Fibroblast of pulmonary artery (primary cell): ENCODE measurements at places on chromosomes 13 and 19.

DNA sequence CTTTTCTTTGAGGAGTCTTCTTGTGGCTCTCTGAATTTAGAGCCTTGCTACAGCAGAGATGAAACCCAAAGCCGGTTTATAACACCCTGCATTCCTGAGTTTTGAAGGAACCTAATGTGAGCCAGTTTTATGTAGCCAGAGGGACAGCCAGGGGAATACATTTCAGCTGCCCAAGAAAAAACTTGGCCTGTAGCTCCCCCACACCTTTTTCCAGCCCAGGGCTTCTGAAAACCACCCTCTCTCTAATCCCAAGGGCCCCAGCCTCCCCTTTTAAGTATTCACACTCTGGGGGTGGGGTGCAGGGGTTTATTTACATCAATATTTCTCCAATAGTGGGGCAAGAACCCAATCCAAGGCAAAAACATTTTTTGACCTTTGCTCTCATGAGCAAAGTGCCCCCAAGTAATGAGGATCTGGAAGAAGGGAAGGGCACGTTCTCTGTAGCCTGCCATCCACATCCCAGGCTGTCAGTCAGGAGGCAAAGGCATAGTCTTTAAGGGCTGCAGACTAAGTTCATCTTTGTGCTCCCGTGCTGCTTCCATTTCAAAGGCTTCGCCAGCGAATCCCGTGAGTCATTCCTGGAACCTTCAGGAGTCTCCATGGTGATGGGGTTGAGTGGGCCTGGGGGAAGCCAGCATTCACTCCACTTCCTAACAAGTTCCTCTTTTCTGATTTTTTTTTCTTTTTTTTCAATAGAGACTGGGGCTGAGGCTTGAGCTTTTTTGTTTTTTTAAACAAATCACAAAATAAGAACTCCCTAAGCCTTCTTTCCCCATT lies 33.2 kb upstream of the MEDAG start:
- peak; percentile 91 for DNase-seq

GRCh38 chr13:30743319-30744055 lies 8.1 kb downstream of the ALOX5AP start:
- peak; percentile 98 for DNase-seq

- DNase-seq: no peak
Observed at GRCh38 chr13:50444726-50445125, 398.8 kb downstream of the DLEU7 start.

- DNase-seq: peak; percentile 51
Observed at GRCh38 chr19:41352609-41353465, 885 bp downstream of the TGFB1 start.

DNA sequence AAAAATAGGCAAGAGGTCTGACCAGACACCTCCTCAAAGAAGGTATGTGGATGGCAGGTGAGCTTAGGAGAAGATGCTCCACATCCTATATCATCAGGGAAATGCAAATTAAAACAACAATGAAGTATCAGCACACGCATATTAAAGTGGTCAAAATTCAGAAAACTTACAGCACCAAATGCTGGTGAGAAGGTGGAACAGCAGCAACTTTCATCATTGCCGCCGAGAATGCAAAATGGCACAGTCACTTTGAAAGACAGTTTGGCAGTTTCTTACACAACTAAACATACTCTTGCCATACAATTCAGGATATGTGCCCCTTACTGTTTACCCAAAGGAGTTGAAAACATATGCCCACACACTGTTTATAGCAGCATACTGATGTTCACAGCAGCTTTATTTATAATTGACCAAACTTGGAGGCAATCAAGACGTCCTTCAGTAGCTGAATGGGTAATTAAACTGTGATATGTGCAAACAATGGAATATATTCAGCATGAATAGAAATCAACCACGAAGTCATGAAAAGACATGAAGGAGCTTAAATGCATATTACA lies 22.5 kb downstream of the OR10H4 start:
- no peak for DNase-seq

- no peak for DNase-seq
Observed at GRCh38 chr19:3028305-3029064, 595 bp downstream of the TLE2 start.

GRCh38 chr13:50951366-50951765 lies 41.8 kb downstream of the RNASEH2B start:
- DNase-seq: peak; percentile 8

DNA sequence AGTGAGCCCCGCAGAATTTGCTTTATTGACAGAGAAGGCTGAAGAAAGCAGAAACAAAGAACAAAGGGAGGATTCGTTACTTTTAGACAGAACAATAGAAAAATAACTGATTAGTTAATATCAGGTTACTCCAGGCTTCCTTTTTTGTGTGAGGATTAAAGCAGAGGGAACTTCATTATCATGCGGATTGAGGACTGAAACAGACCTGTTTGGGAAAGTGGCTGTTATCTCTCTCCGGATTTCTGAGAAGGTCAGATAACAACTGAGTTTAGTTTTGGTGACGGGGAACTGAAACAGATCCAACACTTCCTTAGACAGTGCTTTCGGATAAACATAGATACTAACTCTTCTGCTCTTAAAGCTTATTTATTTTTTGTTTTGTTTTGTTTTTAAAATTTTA lies 246.4 kb upstream of the ZNF507 start:
- DNase-seq: no peak

- DNase-seq: no peak
Observed at GRCh38 chr13:102593466-102593865, 3.3 kb upstream of the TPP2 start.

DNA sequence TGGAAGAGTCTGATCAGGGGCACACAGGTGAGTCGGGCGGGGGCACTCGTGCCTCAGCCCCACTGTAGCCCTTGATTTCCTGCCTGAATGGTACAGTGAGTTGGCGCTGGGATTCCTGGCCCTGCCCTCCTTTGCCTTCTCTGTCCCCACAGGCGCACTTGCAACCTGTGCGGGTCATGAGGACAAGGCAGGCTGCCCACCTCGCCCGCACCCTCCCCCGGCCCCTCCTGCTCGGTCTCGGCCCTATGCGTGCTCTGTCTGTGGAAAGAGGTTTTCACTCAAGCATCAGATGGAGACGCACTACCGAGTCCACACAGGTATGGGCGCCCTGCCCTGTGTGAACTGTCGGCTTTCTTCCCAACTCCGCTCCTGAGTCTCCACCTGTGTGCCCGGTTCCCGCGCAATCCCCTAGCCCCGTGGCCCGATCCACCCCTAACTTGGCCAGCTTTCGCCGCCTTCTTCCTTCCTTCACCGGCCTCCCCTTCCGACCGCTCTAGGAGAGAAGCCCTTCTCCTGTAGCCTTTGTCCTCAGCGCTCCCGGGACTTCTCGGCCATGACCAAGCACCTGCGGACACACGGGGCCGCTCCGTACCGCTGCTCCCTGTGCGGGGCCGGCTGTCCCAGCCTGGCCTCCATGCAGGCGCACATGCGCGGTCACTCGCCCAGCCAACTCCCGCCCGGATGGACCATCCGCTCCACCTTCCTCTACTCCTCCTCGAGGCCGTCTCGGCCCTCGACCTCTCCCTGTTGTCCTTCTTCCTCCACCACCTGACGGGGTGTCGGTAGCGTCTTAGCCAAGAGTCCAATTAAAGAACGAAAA lies 1.6 kb upstream of the KMT2B start:
- DNase-seq: peak; percentile 39

GRCh38 chr13:87356314-87356713 lies 314.9 kb upstream of the SLITRK5 start:
- no peak for DNase-seq

GRCh38 chr19:40241809-40242384 lies 15.4 kb upstream of the CCNP start:
- DNase-seq: peak; percentile 96

- peak; percentile 20 for DNase-seq
Observed at GRCh38 chr19:52935434-52935833, 12.2 kb upstream of the ZNF888 start.

DNA sequence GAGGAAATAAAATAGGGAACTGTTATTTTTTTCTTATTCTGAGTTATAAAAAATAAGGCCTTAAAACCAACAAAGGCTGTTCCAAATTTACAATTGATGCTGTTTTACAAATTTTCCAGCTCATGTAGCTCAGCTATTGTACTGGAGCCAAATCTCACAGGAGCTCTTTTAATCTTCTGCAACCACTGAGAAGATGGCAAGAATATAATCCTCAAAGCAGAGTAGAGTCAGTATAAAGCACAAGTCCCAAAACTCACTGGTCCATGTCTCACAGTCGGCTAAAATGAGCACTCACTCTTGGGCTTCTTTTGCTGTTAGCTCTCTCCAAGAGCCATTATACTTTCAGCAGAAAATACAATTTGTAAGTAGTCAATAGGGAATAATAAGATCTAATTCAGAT lies 1074.4 kb upstream of the PRR20A start:
- no peak for DNase-seq

- no peak for DNase-seq
Observed at GRCh38 chr19:29278716-29279115, 65.8 kb upstream of the UQCRFS1 start.

DNA sequence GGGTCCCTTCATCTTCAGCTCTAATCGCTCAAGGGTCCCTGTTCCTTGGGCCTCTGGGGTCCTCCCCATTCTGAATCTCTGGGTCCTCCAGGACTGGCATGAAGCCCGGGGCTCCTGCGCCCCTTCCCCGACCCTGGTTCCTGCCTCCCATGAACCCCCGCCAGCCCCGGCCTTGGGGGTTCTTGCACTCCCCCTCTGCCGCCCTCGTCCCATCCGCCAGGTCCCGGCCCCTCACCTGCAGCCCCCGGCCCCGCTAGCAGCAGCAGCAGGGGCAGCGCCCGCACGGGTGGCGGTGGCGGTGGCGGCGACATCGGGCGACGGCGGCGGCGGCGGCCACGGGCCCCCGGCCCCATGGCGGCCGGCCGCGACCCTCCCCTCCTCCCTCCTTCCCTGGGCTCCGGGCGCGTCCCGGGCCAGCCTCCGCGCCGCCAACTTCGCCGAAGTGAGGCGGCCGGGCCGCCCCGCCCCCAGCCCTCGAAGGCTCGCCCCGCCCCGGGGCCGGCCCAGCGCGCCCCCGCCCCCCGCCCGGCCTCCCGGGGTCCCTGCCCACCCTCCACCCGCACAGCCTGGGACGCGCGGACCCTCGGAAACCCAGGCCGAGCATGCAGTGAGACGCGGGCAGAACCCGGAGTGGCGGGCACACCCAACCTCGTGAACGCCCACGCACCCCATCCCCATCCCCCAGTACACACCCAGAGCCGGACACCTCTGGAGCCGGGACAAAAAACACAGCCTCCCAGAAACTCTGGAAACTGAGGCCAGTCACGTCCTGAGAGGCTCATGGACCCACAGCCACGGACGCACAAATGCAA lies at the start of gene NOTCH3:
TSS of gene NOTCH3 (minus strand) at position 443 of the 812 bp plus-strand sequence. CDS start at position 353, 90 bp downstream.
- DNase-seq: no peak

DNA sequence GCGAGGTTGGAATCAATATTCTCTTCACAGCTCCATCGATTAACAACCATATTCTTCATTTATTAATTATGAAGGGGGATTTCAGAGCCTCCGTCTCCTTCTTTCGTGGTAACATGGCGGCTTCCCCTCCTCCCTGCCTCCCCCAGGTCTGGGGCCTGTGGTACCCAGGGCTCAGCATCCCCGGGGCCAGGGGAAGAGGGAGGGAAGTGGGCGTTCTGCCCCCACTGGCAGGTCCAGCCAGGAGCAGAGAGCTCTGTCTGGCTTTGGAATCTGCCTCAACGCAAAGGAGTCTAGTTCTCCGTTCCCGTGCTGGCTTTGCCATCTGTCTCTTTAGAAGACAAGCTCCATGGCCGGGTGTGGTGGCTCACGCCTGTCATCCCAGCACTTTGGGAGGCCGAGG lies 37.8 kb upstream of the ONECUT3 start:
- DNase-seq: no peak

GRCh38 chr19:50513746-50514345 lies at the start of gene ASPDH:
TSS of gene ASPDH (minus strand) at chr19:50513913. CDS start at chr19:50513823, 90 bp downstream.
- no peak for DNase-seq

GRCh38 chr13:77375560-77376108 lies 48.7 kb upstream of the MYCBP2 start:
- no peak for DNase-seq

- no peak for DNase-seq
Observed at GRCh38 chr13:31912647-31913401, 118.8 kb upstream of the FRY start.

GRCh38 chr13:46396341-46396740 lies 9.3 kb upstream of the RUBCNL start:
- DNase-seq: no peak

DNA sequence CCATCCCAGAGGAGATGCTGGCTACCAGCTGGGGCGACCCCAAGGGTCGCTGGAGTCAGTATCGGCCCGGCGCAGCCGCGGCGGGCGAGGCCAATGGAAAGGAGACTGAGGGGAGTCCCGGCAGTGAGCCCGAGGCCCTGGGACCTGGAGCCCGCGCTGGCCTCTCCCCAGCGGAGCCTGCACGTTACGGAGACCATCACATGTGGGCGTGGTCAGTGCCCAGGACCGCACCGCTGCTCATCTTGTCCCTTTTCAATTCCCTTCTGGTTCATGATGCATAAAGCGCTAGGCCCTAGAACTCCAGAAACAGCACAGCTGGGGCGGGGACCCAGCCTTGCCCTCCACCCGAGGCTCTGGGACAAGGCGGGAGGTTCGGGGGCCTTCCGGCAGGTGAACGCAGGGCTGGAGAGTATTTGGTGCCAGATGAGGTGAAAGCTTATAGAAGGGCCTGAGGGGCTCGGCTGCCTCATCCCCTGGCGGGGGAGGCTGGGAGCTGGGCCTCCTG lies 8.0 kb downstream of the C19orf25 start:
- no peak for DNase-seq

- no peak for DNase-seq
Observed at GRCh38 chr13:113796964-113797676, 38.1 kb downstream of the TMEM255B start.

DNA sequence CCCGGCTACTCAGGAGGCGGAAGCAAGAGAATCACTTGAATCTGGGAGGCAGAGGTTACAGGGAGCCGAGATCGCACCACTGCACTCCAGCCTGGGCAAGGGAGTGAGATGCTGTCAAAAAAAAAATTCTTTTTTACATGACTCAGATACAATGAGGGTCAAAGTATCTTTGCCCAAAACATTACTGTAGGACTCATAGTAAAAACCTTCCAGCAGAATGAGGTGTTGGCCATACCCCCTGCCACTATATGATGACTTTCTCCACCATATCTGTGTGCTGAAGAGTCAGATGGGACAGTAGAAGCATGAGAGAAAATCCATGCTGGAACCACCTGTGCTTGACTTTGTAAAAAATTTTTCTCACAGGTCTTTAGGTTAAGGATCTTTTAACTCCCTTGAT lies 86.7 kb downstream of the COL4A2 start:
- DNase-seq: no peak

GRCh38 chr13:38905861-38906260 lies 84.8 kb downstream of the STOML3 start:
- DNase-seq: no peak
